ENCODE measurements at places on chromosomes 5 and 9. TPM values are rescaled to one million over a fixed set of nuclear protein-coding genes. Genes with fewer than 3 reads are reported as not detected.

GRCh38 chr5:138962614-138963370 is 87.7 kb upstream of the LRRTM2 start:
- H3K36me3 ChIP-seq, result no peaks in the 10 kb centered on the region
- H3K4me1 ChIP-seq, result no peaks in the 10 kb centered on the region
- no peak overlapping the region for H3K4me3 ChIP-seq
- no peak overlapping the region for H3K27ac ChIP-seq
- no peak for DNase-seq
- no peaks in the 10 kb centered on the region for H3K27me3 ChIP-seq

DNA sequence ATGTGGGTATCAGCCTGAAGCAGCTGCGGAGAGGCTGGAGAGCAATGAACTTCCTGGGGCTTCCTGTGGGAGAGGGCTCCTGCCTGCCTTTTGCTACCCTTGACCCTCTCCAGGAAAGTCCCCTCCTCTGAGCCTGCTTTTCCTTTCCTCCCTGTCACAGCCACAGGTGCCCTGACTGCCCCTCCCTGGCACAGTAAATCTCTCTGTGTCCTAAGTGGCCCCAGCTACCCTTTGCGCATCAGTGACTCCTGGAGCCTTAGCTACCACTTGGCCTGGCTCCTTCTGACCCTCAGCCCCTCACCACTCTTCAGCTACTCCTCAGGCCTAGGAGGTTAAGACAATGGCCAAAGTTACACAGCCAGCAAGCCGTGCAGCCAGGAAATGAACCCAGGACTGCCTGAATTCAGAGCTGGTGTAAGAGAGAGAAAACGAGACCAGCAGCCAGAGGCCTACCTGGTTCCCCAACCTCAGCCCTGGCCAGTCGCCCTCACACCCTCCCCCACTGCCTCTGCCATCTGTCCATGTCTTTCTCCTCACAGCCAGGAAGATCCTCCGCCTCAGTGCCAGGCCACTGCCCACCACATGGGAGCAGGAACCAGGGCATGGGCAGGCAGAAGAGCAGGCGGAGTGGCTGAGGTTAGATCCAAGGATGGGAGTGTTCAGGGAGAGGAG is 18.6 kb downstream of the CNTFR start:
- no peak for DNase-seq
- H3K4me3 ChIP-seq, result no peak overlapping the region
- no peak overlapping the region for H3K27ac ChIP-seq

DNA sequence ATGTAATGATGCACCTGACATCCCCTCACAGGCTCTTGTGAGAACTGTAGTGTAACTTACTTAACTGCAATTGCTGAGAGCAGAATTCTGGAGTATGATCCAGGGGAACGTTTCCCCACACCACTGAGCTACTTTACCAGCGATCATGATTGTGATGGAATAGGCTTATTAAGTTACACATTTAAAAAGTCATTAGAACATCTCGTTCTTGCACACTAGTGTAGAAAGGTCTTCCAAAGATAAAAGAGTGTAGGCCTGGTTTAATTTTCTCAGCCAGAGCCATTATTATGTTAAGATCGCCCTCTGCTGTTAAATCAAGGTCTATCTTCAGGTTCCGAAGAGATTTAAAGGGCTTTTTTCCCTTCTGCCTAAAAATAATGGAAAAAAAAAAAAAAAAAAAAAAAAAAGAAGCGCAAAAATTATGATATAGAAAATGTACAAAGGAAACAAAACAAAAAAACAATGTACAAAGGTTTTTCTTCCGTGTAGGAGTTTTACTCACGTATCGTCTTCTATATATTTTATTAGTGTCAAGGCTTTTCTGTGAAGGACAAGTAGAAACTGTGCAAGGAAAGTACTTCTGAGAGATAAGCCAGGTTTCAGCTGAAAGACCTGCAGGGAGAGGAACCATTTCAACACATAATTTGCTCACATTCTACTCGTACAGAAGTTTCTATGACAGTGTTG is 18.6 kb upstream of the MOB3B start:
- no peaks in the 10 kb centered on the region for H3K4me1 ChIP-seq
- no peak for DNase-seq
- no peak overlapping the region for H3K4me3 ChIP-seq
- no peaks in the 10 kb centered on the region for H3K27me3 ChIP-seq

DNA sequence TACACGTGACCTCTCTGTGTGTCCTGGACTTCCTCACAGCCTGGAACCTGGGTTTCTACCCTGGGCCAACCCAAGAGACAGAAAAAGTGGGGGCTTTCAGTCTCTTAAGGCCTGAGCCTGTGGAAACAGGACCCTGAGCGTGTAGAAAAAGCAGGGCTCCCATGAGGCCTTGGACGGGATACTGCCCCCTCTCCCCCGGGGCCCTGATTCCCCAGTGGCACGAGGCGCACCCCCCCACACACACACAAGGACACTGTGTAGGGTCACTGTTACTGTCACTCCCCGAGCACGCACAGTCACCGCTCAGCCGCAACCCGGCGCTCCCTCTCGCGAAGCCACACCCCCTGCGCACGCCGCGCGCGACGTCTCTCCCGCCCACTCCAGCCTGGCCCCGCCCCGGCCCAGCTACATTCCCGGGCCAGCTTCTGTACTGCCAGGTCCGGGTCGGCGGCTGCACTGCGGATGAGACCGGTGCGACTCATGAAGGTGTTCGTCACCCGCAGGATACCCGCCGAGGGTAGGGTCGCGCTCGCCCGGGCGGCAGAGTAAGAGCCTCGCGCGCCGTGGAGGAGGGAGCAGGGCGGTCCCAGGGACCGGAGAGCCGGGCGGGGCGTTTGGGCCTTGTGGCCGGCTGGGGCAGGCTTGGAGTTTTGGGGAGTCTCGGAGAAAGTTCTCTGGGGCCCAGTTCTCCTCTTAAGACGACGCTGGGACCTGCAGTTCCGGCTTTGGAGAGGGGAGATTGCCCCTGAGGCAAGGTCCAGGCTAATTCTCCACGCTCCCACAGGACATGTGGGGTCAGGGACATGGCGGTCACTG is at the start of gene GRHPR:
Gene GRHPR, plus strand, starts transcription at position 408 of the 816 bp plus-strand sequence. Its CDS starts 55 bp downstream, at position 463.
- H3K27me3 ChIP-seq, result no peaks in the 10 kb centered on the region
- H3K27ac ChIP-seq, result peak within 1 kb of the TSS; percentile 86

GRCh38 chr9:4666042-4666699 is at the start of gene SPATA6L:
Gene SPATA6L (minus strand): TSS chr9:4666480. CDS start chr9:4666250, 230 bp downstream.
- DNase-seq, result peak; percentile 60
- H3K27me3 ChIP-seq, result no peaks in the 10 kb centered on the region
- H3K36me3 ChIP-seq, result no peaks in the 10 kb centered on the region
- no peak within 1 kb of the TSS for H3K27ac ChIP-seq

- no peaks in the 10 kb centered on the region for H3K36me3 ChIP-seq
- H3K27ac ChIP-seq, result no peak overlapping the region
- no peak for DNase-seq
- H3K27me3 ChIP-seq, result no peaks in the 10 kb centered on the region
Observed at GRCh38 chr5:142056816-142057696, 44.2 kb upstream of the GNPDA1 start.

DNA sequence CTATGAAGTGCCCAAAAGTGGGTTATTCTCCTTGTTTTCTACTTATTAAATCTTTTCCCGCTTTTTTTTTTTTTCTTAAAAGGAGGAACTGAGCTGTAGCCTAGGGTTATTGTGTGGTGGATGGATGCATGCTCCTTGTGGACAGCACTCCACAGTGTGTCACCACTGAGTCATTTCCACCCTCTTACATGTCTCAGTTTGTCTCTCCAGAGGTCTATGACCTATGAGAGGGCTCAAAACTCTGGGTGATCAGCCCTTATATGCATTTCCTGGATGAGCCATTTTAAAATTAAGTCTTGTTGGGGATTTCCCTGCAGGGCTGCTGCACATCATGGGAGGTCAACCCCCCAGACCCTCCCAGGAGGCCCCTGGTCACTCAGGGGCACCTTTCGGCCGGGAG is 102.2 kb upstream of the MOCS2 start:
- no peaks in the 10 kb centered on the region for H3K4me1 ChIP-seq
- no peak overlapping the region for H3K27ac ChIP-seq
- no peak for DNase-seq
- H3K27me3 ChIP-seq, result peaks cover 3% of the 10 kb centered on the region
- H3K36me3 ChIP-seq, result no peaks in the 10 kb centered on the region

GRCh38 chr9:129757045-129757444 is 4.2 kb upstream of the PTGES start:
- H3K4me3 ChIP-seq, result no peak overlapping the region
- no peaks in the 10 kb centered on the region for H3K36me3 ChIP-seq
- H3K27me3 ChIP-seq, result peaks cover 7% of the 10 kb centered on the region
- peaks cover 14% of the 10 kb centered on the region for H3K4me1 ChIP-seq
- no peak overlapping the region for H3K27ac ChIP-seq

DNA sequence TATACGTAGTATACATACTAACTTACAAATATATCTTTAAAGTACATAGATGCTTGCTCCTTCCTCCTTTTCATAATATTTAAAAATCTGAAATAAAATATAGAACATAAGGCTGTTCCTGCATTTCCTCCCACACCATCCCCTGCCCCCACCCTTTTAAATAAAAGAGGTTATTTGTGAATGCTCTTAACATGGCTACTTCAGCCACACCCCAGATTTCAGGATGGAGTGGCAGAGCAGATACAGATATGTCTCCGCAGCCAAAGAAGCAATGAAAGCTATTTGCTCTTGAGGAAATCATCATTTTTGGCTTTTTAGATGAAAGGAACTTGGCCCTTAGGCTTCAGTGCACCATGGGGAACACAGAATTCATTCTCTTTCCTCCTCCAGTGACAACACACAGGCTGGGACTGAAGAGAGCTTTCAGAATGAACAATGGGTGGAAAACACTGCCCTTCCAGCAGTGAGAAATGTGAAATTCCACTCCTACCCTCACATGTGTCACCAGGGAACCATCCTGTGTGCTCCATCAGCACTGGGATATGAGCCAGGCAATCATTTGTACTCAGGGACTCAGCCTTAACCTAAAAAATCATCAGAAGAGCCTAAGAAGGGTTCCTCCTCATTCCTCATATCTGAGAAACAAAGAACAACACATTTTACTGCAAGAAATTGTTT is 134.3 kb downstream of the PPP2R2B start:
- H3K4me3 ChIP-seq, result no peak overlapping the region
- peaks cover 2% of the 10 kb centered on the region for H3K36me3 ChIP-seq
- H3K4me1 ChIP-seq, result no peaks in the 10 kb centered on the region
- no peak overlapping the region for H3K27ac ChIP-seq

- no peaks in the 10 kb centered on the region for H3K27me3 ChIP-seq
- H3K27ac ChIP-seq, result no peak overlapping the region
- H3K4me1 ChIP-seq, result no peaks in the 10 kb centered on the region
- DNase-seq, result no peak
- H3K36me3 ChIP-seq, result no peaks in the 10 kb centered on the region
Observed at GRCh38 chr9:84357275-84357674, 16.7 kb upstream of the SLC28A3 start.

DNA sequence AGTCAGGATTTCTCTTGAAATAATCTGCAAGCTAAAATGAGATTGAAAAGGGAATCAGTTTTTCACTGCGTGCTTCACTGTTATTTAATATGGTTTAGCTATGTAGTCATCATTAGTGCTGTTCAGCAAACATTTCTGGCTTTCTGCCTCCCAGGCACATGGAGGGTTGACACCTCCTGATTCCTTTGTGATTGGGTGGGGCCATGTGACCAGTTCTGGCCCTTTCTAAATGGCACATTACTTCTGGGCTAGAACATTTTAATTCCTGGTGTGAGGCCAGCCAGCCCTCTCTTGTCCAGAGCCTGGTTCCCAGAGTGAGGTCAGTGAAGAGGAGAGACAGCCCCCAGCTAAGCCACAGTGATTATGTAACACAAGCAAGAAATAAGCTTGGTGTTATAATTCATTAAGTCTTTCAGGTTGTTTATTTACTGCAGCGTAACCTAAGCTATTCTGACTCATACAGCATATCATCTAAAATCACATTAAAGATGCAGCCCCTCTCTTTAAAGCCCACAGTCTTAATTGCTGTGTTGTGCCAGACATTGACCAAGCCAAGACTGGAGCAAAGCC is 17.4 kb upstream of the ARSI start:
- H3K4me3 ChIP-seq, result no peak overlapping the region
- H3K4me1 ChIP-seq, result peaks cover 4% of the 10 kb centered on the region
- H3K36me3 ChIP-seq, result no peaks in the 10 kb centered on the region

DNA sequence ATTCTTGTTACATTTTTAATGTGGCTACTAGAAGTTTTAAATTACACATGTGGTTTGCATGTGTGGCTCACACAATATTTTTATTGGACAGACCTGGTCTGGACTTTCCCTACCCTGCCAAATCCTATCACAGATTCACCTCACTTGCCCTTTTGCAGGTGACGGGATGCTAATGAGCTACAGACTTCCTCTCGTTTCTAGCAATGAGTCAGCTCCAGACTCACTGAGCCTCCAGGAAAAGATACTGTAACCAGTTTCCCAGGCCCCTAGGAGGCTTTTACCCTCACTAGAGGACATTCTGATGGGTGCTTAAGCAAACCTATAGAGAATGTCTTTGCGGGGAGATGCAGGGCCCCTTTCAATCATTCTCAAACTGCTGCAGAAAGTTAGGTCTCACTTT is 135.4 kb downstream of the WDR41 start:
- no peaks in the 10 kb centered on the region for H3K36me3 ChIP-seq
- H3K27me3 ChIP-seq, result no peaks in the 10 kb centered on the region
- no peak overlapping the region for H3K4me3 ChIP-seq
- H3K4me1 ChIP-seq, result peaks cover 17% of the 10 kb centered on the region

- H3K36me3 ChIP-seq, result no peaks in the 10 kb centered on the region
- peaks cover 3% of the 10 kb centered on the region for H3K27me3 ChIP-seq
- H3K27ac ChIP-seq, result no peak overlapping the region
- DNase-seq, result no peak
- peaks cover 10% of the 10 kb centered on the region for H3K4me1 ChIP-seq
- no peak overlapping the region for H3K4me3 ChIP-seq
Observed at GRCh38 chr9:33190021-33190705, 23.0 kb upstream of the B4GALT1 start.

GRCh38 chr5:176153741-176154140 is 84.5 kb upstream of the SIMC1 start:
- no peak for DNase-seq
- no peaks in the 10 kb centered on the region for H3K4me1 ChIP-seq
- H3K27ac ChIP-seq, result no peak overlapping the region
- H3K4me3 ChIP-seq, result no peak overlapping the region

- H3K27ac ChIP-seq, result no peak overlapping the region
- H3K4me1 ChIP-seq, result peaks cover 82% of the 10 kb centered on the region
- DNase-seq, result no peak
- H3K27me3 ChIP-seq, result no peaks in the 10 kb centered on the region
Observed at GRCh38 chr5:157558041-157558595, 17.5 kb downstream of the ADAM19 start.

- H3K4me3 ChIP-seq, result no peak overlapping the region
- peaks cover 39% of the 10 kb centered on the region for H3K4me1 ChIP-seq
- peak; percentile 26 for DNase-seq
Observed at GRCh38 chr5:134406390-134406789, 5.3 kb downstream of the CDKN2AIPNL start.

PCDHB9 gene
- not detected for total RNA-seq

TCF7 gene
- 65.6 TPM for total RNA-seq

ZNF454 gene
- not detected for total RNA-seq

PCDHB2 gene
- total RNA-seq, result not detected

TLE1 gene
- 0.22 TPM for total RNA-seq

PCDH12 gene
- total RNA-seq, result 2.6 TPM

SLC6A3 gene
- total RNA-seq, result not detected

RNF183 gene
- 0.36 TPM for total RNA-seq

FAM153A gene
- 33.7 TPM for total RNA-seq

IL9 gene
- total RNA-seq, result 123 TPM

TAF11L3 gene
- total RNA-seq, result not detected

UAP1L1 gene
- 7.7 TPM for total RNA-seq
